ENCODE measurements at places on chromosomes 5 and 9. TPM values are rescaled to one million over a fixed set of nuclear protein-coding genes. Genes with fewer than 3 reads are reported as not detected.
A peak's percentile ranks its signal among the peaks of the same experiment; 100 is the strongest.

THBS4 gene
- total RNA-seq, result 0.48 TPM

RASEF gene
- total RNA-seq, result 18.9 TPM

LRRC19 gene
- total RNA-seq, result 44.6 TPM

ECM2 gene
- total RNA-seq, result 20.8 TPM

- H3K27ac ChIP-seq, result no peak overlapping the region
- no peak overlapping the region for H3K4me3 ChIP-seq
- no peak for DNase-seq
- peaks cover 5% of the 10 kb centered on the region for H3K4me1 ChIP-seq
- no peaks in the 10 kb centered on the region for H3K27me3 ChIP-seq
Observed at GRCh38 chr5:140711794-140712193, 11.5 kb downstream of the ZMAT2 start.

- no peak overlapping the region for H3K4me3 ChIP-seq
- H3K4me1 ChIP-seq, result no peaks in the 10 kb centered on the region
- DNase-seq, result no peak
Observed at GRCh38 chr5:108588323-108588722, 159.4 kb upstream of the FER start.

DNA sequence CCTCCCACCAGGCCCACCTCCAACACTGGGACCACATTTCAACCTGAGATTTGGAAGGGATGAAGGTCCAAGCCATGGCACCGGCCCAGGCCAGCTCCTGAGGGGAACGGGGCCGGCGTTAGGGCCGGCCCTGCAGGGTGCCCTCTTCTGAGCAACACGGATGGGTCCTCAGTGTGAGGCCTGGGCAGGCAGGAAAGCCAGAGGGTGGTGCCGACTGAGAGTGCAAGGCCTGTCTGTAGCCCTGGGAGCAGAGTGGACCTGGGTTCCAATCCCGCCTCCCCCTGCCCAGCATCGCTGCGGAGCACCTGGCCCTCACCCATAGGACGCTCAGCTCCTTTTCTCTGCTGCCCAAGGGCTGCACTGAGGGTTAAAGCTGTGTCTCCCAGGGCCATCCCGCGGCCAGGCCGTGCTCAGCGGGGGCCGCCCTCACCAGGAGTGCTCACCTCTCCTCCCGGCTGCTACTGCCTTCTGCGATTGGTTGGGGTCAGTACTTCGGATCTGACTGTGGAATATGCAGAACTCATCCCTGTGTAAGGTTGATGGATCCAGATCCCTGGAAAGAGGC, 44.1 kb upstream of the FCN2 start:
- H3K4me3 ChIP-seq, result no peak overlapping the region
- H3K36me3 ChIP-seq, result no peaks in the 10 kb centered on the region
- no peak overlapping the region for H3K27ac ChIP-seq

GRCh38 chr9:17159469-17159868, 24.6 kb downstream of the CNTLN start:
- no peaks in the 10 kb centered on the region for H3K36me3 ChIP-seq
- DNase-seq, result no peak
- H3K27ac ChIP-seq, result no peak overlapping the region
- no peak overlapping the region for H3K4me3 ChIP-seq
- no peaks in the 10 kb centered on the region for H3K27me3 ChIP-seq

DNA sequence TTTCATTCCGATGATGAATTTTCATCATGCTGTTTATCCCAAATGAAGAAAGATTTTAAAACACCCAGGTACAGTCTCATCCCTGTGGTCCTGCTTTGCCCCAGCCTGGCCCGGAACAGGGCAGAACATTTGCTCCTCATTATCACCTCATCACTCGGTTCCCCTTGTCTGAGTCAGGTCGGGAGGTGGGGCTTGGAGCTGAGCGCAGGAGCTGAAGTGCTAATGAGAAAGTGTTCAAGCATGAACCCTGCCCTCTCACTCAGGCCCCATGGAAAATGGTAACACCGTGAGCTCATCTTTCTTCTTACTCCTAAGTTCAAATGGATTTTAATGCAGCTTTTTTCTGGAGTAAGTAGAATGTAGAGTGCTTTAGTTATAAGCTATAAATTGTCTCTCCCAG, 466.2 kb downstream of the KDM4C start:
- peak; percentile 49 for DNase-seq
- no peaks in the 10 kb centered on the region for H3K4me1 ChIP-seq
- H3K4me3 ChIP-seq, result no peak overlapping the region
- H3K27me3 ChIP-seq, result peaks cover 3% of the 10 kb centered on the region
